ENCODE measurements at places on chromosomes 6 and 20.

DNA sequence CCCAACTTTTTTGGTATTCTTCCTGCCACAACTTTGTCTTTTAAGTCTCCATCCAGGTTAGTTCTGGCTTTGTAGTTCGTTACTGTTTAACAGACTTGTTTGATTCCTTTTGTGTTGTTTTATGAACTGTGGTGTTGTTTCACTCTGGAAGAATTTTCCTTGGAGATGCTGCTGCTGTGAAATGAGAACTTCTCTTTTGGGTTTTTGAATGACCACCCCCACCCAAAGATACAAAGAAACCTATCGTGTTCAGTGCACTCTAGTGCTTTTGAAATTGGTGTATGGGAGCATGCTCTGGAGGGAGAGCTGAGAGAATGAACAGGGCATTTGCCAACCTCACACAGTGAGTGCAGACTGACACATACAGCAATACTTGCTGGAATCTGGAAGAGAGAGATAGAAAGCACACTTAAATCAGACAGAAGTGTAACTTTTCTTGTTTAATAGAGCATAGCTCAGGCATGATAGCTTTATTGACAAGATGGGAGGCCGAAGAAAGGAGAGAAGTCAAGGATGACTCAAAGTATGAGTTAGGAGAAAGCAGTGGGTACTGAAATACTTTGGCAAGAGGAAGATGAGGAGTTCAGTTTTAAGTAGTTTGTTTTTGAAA is 293.1 kb downstream of the SOX4 start:
- no peak for DNase-seq

- DNase-seq = no peak
Measured at GRCh38 chr6:89555031-89555430, 83.5 kb downstream of the LYRM2 start.

DNA sequence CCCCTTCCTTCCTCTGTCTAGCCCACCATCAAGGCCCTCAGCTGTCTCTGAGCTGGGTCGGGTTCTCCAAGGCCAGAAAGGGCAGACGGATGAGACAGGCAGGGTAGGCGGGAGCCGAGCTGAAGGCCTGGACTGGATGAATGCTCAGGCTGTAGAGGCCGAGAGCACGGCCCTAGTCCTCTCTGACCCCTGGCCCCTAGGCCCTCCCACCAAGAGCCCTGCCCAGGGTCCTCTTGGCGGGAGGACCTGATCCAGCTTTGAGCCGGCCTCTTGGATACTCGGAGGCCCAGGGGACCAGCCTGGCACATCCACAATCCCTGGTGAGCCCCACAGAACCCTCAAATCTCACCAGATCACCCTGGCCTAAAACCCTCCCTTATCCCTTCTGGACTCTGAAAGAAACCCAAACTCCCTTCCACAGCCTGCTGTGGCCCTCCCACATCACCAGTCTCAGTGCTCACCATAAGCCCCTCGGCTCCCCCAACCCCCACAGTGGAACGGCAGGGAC is 8.2 kb downstream of the ADISSP start:
- no peak for DNase-seq

GRCh38 chr6:15346315-15346714 is 100.4 kb downstream of the JARID2 start:
- DNase-seq = no peak

GRCh38 chr6:62998022-62998421 is 213.2 kb upstream of the FKBP1C start:
- DNase-seq = no peak

GRCh38 chr6:100453701-100454521 is 10.8 kb downstream of the SIM1 start:
- no peak for DNase-seq

DNA sequence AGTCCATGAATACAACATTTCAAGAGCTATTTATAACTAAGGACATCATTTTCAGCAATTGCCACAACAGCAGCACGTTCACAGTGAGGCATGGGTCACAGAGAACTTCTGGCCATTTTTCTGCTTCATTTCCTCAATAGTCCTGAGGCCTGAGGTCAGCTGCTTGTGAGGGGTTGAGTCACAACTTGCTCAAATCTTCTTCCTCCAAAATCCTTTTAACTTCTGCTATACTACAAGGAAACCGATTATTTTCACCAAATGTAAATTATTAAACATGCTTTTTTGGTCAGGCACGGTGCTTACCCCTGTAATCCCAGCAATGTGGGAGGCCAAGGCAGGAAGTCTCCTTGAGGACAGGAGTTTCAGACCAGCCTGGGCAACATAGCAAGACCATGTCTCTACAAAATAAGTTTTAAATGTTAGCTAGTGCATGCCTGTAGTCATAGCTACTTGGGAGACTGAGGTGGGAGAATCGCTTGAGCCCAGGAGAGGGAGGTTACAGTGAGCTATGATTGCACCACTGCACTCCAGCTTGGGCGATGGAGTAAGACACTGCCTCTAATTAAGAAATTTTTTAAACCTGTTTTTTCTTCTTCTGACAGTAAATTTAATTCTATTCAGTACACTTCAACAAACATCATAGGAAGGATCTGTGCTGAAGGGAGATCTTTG is 11.1 kb upstream of the SLC16A10 start:
- DNase-seq = no peak

DNA sequence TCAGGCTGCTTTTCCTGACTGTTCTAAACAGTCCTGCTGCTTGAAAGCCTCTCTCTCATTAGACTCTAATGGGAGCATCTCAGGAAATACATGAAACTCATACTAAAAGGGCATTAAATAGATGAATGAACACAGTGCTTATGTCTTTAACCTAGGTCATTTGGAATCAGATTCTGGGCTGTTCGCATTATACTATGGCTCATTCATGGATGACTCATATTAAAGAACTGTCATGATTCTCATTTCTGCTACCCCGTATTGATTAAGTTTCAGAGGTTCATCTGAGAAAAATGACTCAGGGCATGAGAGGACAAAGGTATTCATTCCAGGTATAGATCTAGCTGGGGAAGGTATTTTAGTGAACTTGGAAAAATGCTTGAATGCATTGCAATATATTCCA is 335.5 kb downstream of the GJA1 start:
- no peak for DNase-seq

DNA sequence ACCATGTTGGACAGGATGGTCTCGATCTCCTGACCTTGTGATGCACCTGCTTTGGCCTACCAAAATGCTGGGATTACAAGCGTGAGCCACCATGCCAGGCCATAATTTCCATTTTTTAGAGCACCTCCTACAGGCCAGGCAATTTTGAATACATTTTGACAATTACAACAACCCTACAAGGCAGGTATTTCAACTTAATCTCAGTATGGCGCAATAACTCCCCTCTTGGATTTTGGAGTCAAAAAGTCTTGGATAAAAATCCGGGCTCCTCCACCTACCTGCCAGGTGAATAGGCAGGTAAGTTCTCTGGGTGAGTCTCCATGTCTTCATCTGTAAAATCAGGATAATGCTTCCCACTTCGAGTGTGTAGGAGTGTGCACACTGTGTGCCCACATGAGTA is 39.5 kb upstream of the TFAP2C start:
- no peak for DNase-seq

GRCh38 chr6:163965426-163966348 is 551.2 kb downstream of the QKI start:
- DNase-seq = no peak

Data from right lobe of liver (tissue), 6 donors.